ENCODE measurements at places on chromosomes 11 and 22.

DNA sequence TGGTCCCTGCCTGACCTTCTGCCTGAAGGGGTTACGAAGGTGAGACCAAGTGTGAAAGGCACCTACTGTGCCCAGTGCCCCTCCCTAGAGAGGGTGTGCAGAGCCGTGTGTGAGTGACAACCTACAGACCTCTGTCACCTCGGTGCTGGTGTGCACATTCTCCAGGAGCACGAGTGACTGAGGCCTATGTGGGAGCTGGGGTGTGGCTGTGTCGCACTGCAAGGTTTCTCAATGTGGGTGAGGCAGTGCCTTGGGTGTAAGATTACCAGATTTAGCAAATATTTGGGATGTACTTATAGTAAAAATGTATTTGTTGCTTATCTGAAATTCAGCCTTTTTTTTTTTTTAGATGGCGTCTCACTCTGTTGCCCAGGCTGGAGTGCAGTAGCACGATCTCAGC is 5.6 kb downstream of the STARD10 start:
- no peak for DNase-seq

- no peak for DNase-seq
Measured at GRCh38 chr11:86934926-86935579, 20.1 kb downstream of the FZD4 start.

GRCh38 chr11:122268601-122269130 is 152.7 kb upstream of the BLID start:
- no peak for DNase-seq

DNA sequence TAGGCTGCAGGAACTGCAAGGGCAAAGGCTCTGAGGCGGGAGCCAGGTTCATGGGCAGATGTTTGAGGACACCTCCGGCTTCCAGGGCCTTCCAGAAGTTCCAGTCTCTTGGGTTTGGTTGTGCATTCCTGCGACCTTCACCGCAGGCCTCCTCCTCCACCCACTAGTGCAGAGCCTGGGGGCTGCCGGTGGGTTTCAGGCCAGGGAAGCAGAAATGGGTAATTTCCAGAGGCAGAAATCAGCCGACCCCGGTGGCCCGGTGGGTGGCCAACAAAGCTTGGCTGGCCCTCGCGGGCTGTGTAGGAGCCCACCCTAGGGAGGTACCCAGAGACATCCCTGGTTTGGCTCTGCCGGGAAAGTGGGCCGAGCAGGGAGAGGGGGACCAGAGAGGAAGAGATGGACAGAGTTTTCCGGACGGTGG is 417 bp upstream of the PHETA2 start:
- no peak for DNase-seq

GRCh38 chr22:31537019-31537535 is 40.7 kb downstream of the SFI1 start:
- no peak for DNase-seq

GRCh38 chr22:38033522-38034277 is 23.5 kb upstream of the PICK1 start:
- DNase-seq = no peak

DNA sequence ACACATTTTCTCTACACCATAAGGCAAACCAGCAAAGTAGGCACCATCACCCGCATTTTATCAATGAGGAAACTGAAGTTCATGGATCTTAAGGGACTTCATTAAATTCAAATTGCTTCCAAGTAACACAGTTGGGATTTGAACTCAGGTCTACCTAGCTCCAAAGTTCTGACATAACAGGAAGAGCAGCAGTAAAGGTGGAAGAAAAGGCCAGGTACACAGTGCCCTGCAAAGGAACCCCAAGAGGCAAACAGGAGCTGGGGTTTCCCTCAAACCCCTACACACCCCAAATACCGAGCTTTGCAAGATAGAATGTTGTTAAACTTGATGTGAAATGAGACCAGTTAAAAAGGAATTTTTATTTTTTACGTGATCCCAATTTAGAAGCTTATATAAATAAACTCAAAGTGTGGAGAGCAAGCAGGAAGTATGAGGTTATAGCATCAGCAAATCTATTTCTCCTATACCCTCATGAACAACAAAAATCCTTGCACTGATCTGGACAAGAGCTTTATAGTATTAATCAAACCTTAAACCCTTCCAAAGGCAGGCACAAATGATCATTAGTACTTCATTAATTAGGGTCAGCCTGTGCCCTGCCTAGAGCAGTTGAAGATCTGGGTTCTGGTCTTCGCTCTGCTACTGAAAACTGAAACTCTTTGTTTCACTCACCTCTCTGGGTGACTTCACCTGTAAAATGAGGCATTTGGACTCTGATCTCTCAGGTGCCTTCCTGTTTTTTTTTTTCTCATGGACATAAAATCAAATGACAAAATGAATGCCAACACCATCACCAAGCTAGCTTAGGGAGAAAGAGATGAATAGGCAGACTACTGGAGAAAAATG is 36.5 kb downstream of the SYTL2 start:
- no peak for DNase-seq

- DNase-seq = no peak
Measured at GRCh38 chr11:12472401-12473005, 95.1 kb downstream of the PARVA start.

- DNase-seq = no peak
Measured at GRCh38 chr11:71530602-71531001, 3.5 kb downstream of the KRTAP5-7 start.

- DNase-seq = no peak
Measured at GRCh38 chr22:41181349-41182241, 23.5 kb upstream of the L3MBTL2 start.

GRCh38 chr22:24406322-24407277 is 20.8 kb upstream of the ADORA2A start:
- DNase-seq = no peak

GRCh38 chr11:1656670-1657069 is 27.1 kb downstream of the KRTAP5-5 start:
- no peak for DNase-seq

Measured in CD4-positive, alpha-beta T cell treated with Interleukin-6 for 4 hours (primary cell).